BJ (cell line): ENCODE measurements at places on chromosomes 12 and 14.

GRCh38 chr12:24821691-24822090 lies 127.2 kb downstream of the BCAT1 start:
- DNase-seq: no peak

DNA sequence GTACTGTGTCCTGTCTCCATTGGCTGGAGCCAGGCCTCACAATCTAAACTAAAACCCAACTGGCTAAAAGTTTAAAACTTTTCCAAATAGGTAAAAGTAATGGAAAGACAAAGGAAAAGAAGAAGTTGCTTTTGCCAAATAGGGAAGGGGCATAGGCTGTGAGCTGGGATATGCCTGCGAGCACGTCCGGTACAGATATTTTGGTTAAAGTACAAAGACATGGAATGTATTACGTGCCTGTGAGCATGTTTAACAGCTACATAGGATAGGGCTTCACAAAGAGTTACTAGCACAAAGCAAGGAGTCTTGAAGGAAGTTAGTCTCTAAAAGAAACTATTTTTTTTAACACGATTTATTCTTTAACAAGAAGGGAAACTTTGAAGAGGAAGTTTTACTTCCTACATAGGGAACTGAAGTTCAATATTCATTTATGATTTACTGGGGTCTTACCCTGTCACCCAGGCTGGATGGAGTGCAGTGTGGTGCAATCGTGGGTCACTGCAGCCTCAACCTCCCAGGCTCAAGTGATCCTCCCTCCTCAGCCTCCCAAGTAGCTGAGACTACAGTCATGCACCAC lies 41.9 kb upstream of the INF2 start:
- no peak for DNase-seq

DNA sequence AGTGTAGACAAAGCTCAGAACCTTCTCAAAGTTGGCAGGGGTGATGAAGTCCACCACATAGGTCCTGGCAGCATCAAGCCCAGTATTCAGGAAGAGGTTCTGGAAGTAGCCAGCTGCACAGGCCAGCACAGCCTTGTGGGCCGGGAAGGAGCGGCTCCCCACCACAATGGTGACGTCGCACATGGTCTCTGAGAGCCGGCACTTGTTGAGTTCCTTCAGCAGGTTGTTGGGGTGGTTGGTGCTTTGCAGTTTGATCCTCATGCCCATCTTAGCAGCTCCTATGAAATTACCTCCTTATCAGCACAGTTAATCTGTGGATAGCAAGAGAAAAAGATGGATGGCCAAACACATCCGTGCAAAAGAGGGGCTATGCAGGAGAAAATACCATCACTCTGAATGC lies 1.7 kb downstream of the ZBTB39 start:
- no peak for DNase-seq

DNA sequence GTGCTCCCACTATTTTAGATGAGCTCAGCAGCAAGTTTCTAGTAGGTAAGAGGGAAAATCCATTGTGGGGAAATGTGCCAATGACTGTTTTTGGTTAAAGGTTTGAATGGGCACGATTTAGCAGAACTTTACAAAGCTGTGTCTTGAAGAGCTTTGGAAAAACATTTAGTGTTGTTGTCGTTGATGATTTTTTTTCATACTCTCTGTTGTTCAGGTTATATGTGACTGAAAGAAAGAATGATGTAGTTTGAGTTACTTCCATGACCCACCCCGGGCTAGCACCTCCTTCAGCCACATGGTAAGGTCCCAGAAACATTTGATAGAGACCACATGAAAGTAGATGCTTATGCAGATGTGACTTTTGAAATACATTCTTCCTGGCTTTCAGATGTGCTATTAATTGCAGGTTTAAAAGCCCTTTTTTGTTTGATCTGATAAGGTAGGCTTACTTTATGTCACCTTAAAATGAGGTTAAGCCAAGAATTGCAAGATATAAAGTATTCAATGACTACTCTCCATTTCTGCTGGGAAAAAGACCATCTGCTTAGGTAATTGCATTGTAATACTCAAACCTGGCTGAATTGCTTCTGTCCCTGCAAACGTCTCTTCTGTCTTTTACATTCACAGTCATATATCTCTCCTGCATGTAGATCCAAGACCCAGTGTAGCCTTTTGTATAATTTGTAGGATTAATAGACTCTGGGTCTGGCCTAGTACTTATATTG lies 250.6 kb downstream of the RGS6 start:
- DNase-seq: no peak

DNA sequence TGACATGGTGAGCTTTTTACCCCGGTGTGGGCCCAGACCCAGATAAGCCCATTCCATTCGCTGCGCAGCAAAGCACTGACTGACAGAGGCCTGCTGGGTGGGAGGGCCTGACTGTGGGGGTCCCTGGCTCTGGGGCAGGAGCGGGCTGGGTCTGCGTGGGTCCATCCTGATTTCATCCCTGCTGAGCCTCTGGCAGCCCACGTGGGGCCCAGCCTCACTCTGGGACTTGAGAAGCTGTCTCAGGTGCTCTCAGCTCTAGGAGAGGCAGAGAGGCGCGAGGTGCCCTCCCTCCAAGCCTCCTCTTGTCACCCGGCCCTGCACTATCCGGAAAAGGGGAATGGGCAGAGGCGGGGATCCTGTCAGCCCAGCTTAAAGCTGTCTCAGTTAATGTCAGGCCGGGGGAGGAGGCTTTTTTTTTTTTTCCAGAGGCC lies 927 bp downstream of the ABCB9 start:
- no peak for DNase-seq

DNA sequence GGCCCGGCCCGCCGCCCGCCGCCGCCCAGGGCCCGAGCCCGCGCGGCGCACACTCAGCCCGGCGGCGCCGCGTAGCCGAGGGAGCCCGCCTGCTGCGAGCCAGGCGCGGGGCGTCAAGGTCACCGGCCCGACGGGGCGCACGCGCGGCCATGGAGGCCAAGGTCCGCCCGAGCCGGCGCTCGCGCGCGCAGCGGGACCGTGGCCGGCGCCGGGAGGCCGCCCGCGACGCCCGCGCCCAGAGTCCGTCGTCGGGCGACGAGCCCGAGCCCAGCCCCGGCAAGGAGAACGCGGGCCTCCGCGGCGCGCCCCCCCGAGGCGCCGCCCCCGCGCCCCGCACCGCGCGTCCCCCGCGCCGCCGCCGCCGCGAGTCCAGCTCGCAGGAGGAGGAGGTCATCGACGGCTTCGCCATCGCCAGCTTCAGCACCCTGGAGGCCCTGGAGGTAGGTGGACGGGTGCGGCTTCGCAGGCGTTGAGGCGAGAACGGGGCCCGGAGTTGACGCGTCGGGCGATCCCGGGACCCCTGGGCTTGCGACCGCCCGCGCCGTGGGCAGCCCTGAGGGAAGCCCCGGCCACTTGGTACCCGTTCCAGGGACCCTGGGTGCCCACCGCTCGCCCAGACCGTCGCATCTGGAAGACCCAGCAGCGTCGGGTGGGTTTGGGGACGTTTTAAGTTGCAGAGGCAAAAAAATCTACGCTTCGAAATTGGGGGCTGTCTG lies 629 bp downstream of the FBRSL1 start:
- DNase-seq: no peak

DNA sequence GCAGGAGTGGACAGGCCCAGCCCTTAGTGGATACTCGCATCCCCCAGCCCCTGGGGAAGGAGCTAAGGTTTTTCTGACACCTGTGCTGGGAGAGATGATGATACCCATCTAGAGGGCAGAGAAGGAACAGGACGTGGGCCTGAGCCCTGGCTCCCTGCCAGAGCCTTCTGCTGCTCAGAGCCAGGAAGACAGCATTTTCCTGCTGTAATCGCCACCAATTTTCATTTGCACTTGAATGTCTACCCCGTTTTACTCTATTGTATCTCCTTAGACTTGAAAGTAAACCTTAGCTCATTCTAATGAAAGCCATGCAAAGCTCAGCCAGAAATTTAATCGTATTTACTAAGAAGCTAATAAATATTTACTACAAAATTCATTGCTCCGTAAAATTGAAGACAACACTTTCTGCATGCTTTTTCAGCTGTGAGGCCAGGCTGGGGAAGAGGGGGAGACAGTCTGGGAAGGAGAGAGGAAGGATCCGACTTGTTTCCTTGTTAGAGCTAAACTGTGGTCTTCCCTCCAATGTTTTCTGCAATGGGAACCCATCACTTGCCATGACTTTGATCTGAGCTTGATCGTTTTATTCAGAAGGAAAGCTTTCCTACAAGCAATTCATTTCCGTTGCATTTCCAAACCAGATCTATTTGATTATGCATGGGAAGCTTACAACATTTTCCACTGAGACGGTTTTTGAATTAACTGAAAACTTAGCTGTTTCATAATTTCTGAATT lies 17.6 kb upstream of the TRAF3 start:
- DNase-seq: no peak
